Left kidney (tissue), 8 donors: ENCODE measurements at places on chromosomes 6 and 20. TPM values are rescaled to one million over a fixed set of nuclear protein-coding genes. Genes with fewer than 3 reads are reported as not detected.

The FOXQ1 gene
- polyA plus RNA-seq: 10.9 TPM

The RPRD1B gene
- polyA plus RNA-seq: 43.6 TPM

The TOP1 gene
- polyA plus RNA-seq: 123 TPM

The PDE10A gene
- 24.4 TPM for polyA plus RNA-seq

The SCRT2 gene
- polyA plus RNA-seq: not detected

The GHRH gene
- polyA plus RNA-seq: not detected

The RNF182 gene
- 2.8 TPM for polyA plus RNA-seq

The PANK2 gene
- polyA plus RNA-seq: 40.1 TPM

The HCRTR2 gene
- polyA plus RNA-seq: 0.35 TPM

The CRISP3 gene
- not detected for polyA plus RNA-seq

The SLA2 gene
- 0.18 TPM for polyA plus RNA-seq

The PTK6 gene
- 1.1 TPM for polyA plus RNA-seq

The LY6G5C gene
- 2.7 TPM for polyA plus RNA-seq

The TIAM2 gene
- 24.0 TPM for polyA plus RNA-seq

The ASXL1 gene
- polyA plus RNA-seq: 80.9 TPM

The WASF1 gene
- polyA plus RNA-seq: 56.2 TPM

The DEK gene
- 257 TPM for polyA plus RNA-seq

The TMC2 gene
- 0.50 TPM for polyA plus RNA-seq

The GGTLC1 gene
- polyA plus RNA-seq: not detected

The MTG2 gene
- polyA plus RNA-seq: 38.3 TPM

The PAX1 gene
- polyA plus RNA-seq: not detected

The EDN3 gene
- polyA plus RNA-seq: 3.7 TPM

The FOXF2 gene
- polyA plus RNA-seq: 0.10 TPM

The ELOVL2 gene
- polyA plus RNA-seq: 12.4 TPM

The SLC22A7 gene
- polyA plus RNA-seq: 1.2 TPM

The GNMT gene
- polyA plus RNA-seq: 2.1 TPM

The TBCC gene
- 19.0 TPM for polyA plus RNA-seq

The PLN gene
- 4.8 TPM for polyA plus RNA-seq

The PGC gene
- polyA plus RNA-seq: not detected

The GABBR1 gene
- polyA plus RNA-seq: 99.7 TPM

The BPIFB2 gene
- not detected for polyA plus RNA-seq

The OR12D3 gene
- polyA plus RNA-seq: not detected

The ACTL10 gene
- polyA plus RNA-seq: 0.32 TPM

The DEF6 gene
- 3.4 TPM for polyA plus RNA-seq

The C6orf52 gene
- polyA plus RNA-seq: 3.7 TPM

The RBPJL gene
- not detected for polyA plus RNA-seq

The PRICKLE4 gene
- 6.8 TPM for polyA plus RNA-seq

The CYP39A1 gene
- polyA plus RNA-seq: 6.8 TPM

The METTL24 gene
- 14.7 TPM for polyA plus RNA-seq

The TREML2 gene
- 0.07 TPM for polyA plus RNA-seq

The RPP21 gene
- 23.3 TPM for polyA plus RNA-seq

The LRP11 gene
- polyA plus RNA-seq: 40.4 TPM

The TREM2 gene
- 0.53 TPM for polyA plus RNA-seq

The LTB gene
- polyA plus RNA-seq: 0.91 TPM

The EPPIN gene
- 0.55 TPM for polyA plus RNA-seq

The CLPSL2 gene
- not detected for polyA plus RNA-seq

The SLC22A1 gene
- 1.5 TPM for polyA plus RNA-seq

The LY6G6F gene
- 0.32 TPM for polyA plus RNA-seq

The SYCP2L gene
- 7.9 TPM for polyA plus RNA-seq

The THEMIS gene
- 0.08 TPM for polyA plus RNA-seq

The MUCL3 gene
- 0.10 TPM for polyA plus RNA-seq

The PLG gene
- 8.7 TPM for polyA plus RNA-seq

The CTAGE9 gene
- 0.55 TPM for polyA plus RNA-seq

The TXLNB gene
- polyA plus RNA-seq: 2.7 TPM

The PNPLA1 gene
- polyA plus RNA-seq: 2.5 TPM

The PRSS35 gene
- polyA plus RNA-seq: 44.3 TPM

The IMPG1 gene
- 5.2 TPM for polyA plus RNA-seq
